ENCODE measurements at places on chromosomes 6 and 20. TPM values are rescaled to one million over a fixed set of nuclear protein-coding genes. Genes with fewer than 3 reads are reported as not detected.
A peak's percentile ranks its signal among the peaks of the same experiment; 100 is the strongest.

DNA sequence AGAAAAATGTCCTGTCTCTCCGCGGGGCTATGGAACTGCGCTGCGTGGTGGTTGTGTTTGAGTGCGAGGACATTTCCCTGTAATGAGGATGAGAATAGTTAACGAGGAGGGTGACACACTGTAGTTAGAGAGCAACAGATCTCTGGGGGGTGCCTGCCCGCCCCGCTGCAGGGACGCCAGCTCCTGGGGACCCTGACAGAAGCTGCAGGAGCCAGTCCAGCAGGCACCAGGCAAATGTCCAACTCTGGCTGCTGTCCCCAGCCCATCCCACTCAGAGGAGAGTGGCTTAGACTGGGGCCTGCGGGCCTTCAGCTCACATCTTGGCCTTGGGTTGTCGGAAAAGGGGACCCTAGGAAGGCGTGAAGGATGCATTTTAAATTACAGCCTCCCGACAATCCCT, 92.9 kb upstream of the FOXP4 start:
- no peaks in the 10 kb centered on the region for H3K4me1 ChIP-seq
- no peak overlapping the region for H3K4me3 ChIP-seq
- H3K36me3 ChIP-seq, result no peaks in the 10 kb centered on the region
- no peaks in the 10 kb centered on the region for H3K27me3 ChIP-seq
- DNase-seq, result no peak

- no peak overlapping the region for H3K4me3 ChIP-seq
- H3K36me3 ChIP-seq, result no peaks in the 10 kb centered on the region
- H3K4me1 ChIP-seq, result no peaks in the 10 kb centered on the region
- no peak for DNase-seq
Measured at GRCh38 chr6:3549314-3549940, 92.6 kb upstream of the SLC22A23 start.

DNA sequence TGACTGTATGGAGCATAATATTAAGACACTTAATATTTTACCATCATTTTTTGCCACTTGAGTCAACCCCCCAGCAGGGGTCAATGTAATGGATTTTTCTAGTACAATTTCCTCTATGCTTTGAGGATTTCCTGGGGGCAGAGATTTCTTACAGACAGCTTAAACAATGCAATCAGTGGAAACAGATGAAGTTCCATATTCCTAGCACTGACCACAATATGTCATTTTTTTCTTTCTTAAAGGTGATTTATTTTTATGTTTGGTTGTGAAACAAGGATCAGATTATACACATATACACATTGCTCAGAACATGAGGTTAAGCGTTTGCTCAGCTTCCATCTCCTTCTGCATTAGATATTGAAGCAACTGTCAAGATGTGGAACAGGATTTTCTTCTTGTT, 82.0 kb upstream of the ID4 start:
- no peak overlapping the region for H3K4me3 ChIP-seq
- H3K27ac ChIP-seq, result no peak overlapping the region
- H3K36me3 ChIP-seq, result no peaks in the 10 kb centered on the region
- H3K27me3 ChIP-seq, result no peaks in the 10 kb centered on the region
- no peaks in the 10 kb centered on the region for H3K4me1 ChIP-seq
- no peak for DNase-seq

- peaks cover 27% of the 10 kb centered on the region for H3K36me3 ChIP-seq
- no peak overlapping the region for H3K27ac ChIP-seq
- peaks cover 36% of the 10 kb centered on the region for H3K4me1 ChIP-seq
- H3K27me3 ChIP-seq, result no peaks in the 10 kb centered on the region
- DNase-seq, result no peak
Measured at GRCh38 chr20:35665949-35666288, 1.2 kb upstream of the CPNE1 start.

GRCh38 chr20:58667975-58668374, 16.9 kb downstream of the STX16 start:
- H3K4me1 ChIP-seq, result no peaks in the 10 kb centered on the region
- peaks cover 67% of the 10 kb centered on the region for H3K36me3 ChIP-seq
- H3K4me3 ChIP-seq, result no peak overlapping the region
- H3K27ac ChIP-seq, result no peak overlapping the region
- no peak for DNase-seq

GRCh38 chr6:149723262-149723661, 5.4 kb upstream of the LATS1 start:
- no peak for DNase-seq
- peaks cover 6% of the 10 kb centered on the region for H3K36me3 ChIP-seq
- H3K4me1 ChIP-seq, result peaks cover 20% of the 10 kb centered on the region
- H3K27me3 ChIP-seq, result no peaks in the 10 kb centered on the region
- no peak overlapping the region for H3K27ac ChIP-seq

- peak overlapping the region; percentile 71 for H3K4me3 ChIP-seq
- H3K4me1 ChIP-seq, result peaks cover 18% of the 10 kb centered on the region
- DNase-seq, result peak; percentile 72
- H3K27me3 ChIP-seq, result no peaks in the 10 kb centered on the region
- H3K36me3 ChIP-seq, result no peaks in the 10 kb centered on the region
Measured at GRCh38 chr6:25035512-25036435, 100.0 kb upstream of the RIPOR2 start.

TTK gene
- not detected for polyA plus RNA-seq

- no peaks in the 10 kb centered on the region for H3K27me3 ChIP-seq
- no peak overlapping the region for H3K4me3 ChIP-seq
- H3K36me3 ChIP-seq, result no peaks in the 10 kb centered on the region
- H3K4me1 ChIP-seq, result no peaks in the 10 kb centered on the region
Measured at GRCh38 chr6:57342148-57342669, 24.8 kb downstream of the PRIM2 start.

GRCh38 chr6:113671421-113671820, 185.7 kb upstream of the MARCKS start:
- DNase-seq, result peak; percentile 67
- no peaks in the 10 kb centered on the region for H3K36me3 ChIP-seq

KCNK15 gene
- not detected for polyA plus RNA-seq

CPNE5 gene
- polyA plus RNA-seq, result 0.85 TPM

GRCh38 chr6:165910184-165910966, 247.3 kb upstream of the PDE10A start:
- H3K4me1 ChIP-seq, result no peaks in the 10 kb centered on the region
- H3K27me3 ChIP-seq, result no peaks in the 10 kb centered on the region
- H3K36me3 ChIP-seq, result no peaks in the 10 kb centered on the region
- no peak overlapping the region for H3K27ac ChIP-seq
- no peak overlapping the region for H3K4me3 ChIP-seq

GRCh38 chr20:33647603-33648395, 14.3 kb upstream of the C20orf144 start:
- no peaks in the 10 kb centered on the region for H3K27me3 ChIP-seq
- no peak overlapping the region for H3K27ac ChIP-seq
- DNase-seq, result no peak
- peaks cover 32% of the 10 kb centered on the region for H3K36me3 ChIP-seq
- no peaks in the 10 kb centered on the region for H3K4me1 ChIP-seq
- no peak overlapping the region for H3K4me3 ChIP-seq

DNA sequence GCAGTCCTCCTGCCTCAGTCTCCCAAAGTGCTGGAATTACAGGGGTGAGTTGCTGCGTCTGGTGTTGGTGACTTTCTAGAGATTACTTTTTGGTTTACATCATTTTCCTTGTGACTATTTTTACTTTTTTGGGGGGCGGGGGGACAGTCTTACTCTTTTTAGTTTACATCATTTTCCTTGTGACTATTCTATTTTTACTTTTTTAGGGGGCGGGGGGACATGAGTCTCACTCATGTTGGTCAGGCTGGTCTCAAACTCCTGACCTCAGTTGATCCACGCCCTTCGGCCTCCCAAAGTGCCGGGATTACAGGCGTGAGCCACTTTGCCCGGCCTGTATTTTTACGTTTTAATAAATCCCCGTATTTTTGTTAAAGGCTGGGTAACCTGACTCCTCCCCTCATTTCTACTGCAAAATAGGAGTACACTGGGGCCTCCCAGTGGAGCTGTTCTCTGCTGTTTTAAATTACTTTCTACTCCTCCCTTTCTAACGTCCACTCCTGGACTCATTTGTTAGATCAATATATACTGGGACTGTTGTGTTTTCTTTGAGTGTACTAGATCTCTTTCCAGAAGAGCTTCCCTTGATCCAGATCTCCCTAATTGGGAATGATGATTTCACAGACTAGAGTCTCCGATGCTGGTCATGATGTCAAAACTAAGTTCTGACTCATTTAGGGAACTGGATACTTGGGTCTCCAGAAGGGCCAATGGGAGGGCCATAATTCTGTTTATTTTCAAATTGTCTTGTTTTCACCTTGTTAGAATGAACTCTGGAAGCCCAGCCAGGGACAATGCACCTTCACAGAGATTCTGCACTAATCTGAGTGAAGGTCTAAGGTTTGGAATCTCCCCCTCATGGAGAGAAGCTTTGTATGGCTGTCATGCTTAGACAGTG, 9.2 kb downstream of the HSPA1B start:
- peak; percentile 33 for DNase-seq
- no peaks in the 10 kb centered on the region for H3K27me3 ChIP-seq
- peaks cover 38% of the 10 kb centered on the region for H3K36me3 ChIP-seq
- H3K4me3 ChIP-seq, result peak overlapping the region; percentile 86
- peak overlapping the region; percentile 92 for H3K27ac ChIP-seq

TCF21 gene
- polyA plus RNA-seq, result not detected

GJA10 gene
- not detected for polyA plus RNA-seq

DNA sequence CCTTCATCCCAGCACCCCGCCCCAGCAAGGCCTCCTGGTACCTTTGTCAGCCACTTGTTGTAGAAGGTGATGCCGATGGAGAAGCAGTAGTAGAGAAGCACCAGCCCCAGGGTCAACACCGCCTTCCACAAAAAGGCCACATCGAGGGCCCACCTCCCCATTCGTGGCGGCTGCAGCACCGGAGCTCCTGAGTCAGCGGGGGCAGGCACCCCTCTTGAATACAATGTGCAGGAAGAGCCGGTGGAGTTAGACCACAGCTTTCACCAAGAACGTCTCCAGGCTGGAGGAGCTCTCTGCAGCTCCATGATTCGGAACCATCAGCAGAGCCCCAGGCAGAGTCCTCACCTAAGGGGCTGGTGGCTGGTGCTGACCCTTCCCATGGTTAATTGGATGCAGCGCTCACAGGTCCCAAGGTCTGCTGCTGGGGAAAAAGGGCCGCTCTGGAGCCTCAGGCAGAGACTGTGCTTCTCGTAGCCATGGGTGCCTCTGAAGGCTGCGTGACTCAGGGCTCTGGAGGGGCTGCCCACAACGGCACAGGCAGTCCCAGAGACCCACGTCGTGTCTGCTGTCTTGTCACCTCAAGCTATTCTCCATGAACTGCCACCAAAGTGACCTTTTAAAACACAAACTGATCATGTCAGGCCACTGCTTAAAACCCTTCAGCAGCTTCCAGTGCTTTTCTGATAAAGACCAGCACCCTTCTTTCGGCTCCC, 47.9 kb downstream of the ELMO2 start:
- peak overlapping the region; percentile 29 for H3K27ac ChIP-seq
- peak; percentile 33 for DNase-seq
- peaks cover 63% of the 10 kb centered on the region for H3K4me1 ChIP-seq
- H3K36me3 ChIP-seq, result peaks cover 41% of the 10 kb centered on the region

BMP7 gene
- not detected for polyA plus RNA-seq
